ENCODE measurements at places on chromosomes 2 and 18. TPM values are rescaled to one million over a fixed set of nuclear protein-coding genes. Genes with fewer than 3 reads are reported as not detected.

Gene CAPN13
- total RNA-seq = not detected

Gene MERTK
- 0.51 TPM for total RNA-seq

Gene TMEM17
- 0.34 TPM for total RNA-seq

Gene DNAH6
- total RNA-seq = 0.06 TPM

Gene ADD2
- total RNA-seq = 2.8 TPM

Gene MORN2
- 13.9 TPM for total RNA-seq

Gene PARD3B
- total RNA-seq = 0.06 TPM

Gene SLC9A4
- total RNA-seq = 0.06 TPM

Gene GKN2
- not detected for total RNA-seq

Gene GDF7
- not detected for total RNA-seq

Gene MTIF2
- total RNA-seq = 57.5 TPM

Gene EMILIN2
- 25.4 TPM for total RNA-seq

Gene TMEM169
- total RNA-seq = 0.55 TPM

Gene LPIN1
- total RNA-seq = 34.3 TPM

Gene BCL2
- 74.9 TPM for total RNA-seq

Gene IL37
- total RNA-seq = not detected

Gene C2orf80
- not detected for total RNA-seq

Gene RASGRP3
- 2.7 TPM for total RNA-seq

Gene PTMA
- total RNA-seq = 2,489 TPM

Gene RAB27B
- total RNA-seq = 0.42 TPM

Gene AOX1
- total RNA-seq = not detected

Gene ANKRD23
- 3.9 TPM for total RNA-seq

Gene CCDC121
- not detected for total RNA-seq

Gene DTYMK
- total RNA-seq = 130 TPM

Gene IL36B
- total RNA-seq = not detected

Gene B4GALT6
- 3.8 TPM for total RNA-seq

Gene C1QL2
- total RNA-seq = not detected

Gene NOSTRIN
- total RNA-seq = not detected

Gene SH3YL1
- total RNA-seq = 16.4 TPM

Gene VWA3B
- not detected for total RNA-seq

Gene TMEM178A
- not detected for total RNA-seq

Gene ITSN2
- total RNA-seq = 61.6 TPM

Gene FBXO15
- total RNA-seq = 1.4 TPM

Gene EVX2
- total RNA-seq = not detected

Gene KIF3C
- 5.1 TPM for total RNA-seq

Gene HRH4
- not detected for total RNA-seq

Gene DIPK1C
- total RNA-seq = not detected

Gene FOXI3
- not detected for total RNA-seq

Gene CD8B
- total RNA-seq = 251 TPM

Gene UGT1A5
- total RNA-seq = not detected

Gene ABCB11
- not detected for total RNA-seq

Gene ZC3H8
- total RNA-seq = 25.3 TPM

Gene DSEL
- total RNA-seq = 0.19 TPM

Gene FIGN
- total RNA-seq = not detected

Gene ACVR1C
- 0.38 TPM for total RNA-seq

Gene SERPINB2
- not detected for total RNA-seq

Gene ATG4B
- 85.1 TPM for total RNA-seq

Gene MFSD6
- total RNA-seq = 58.7 TPM

Gene RFTN2
- not detected for total RNA-seq

Gene UGT1A3
- not detected for total RNA-seq

Gene OBSL1
- 1.2 TPM for total RNA-seq

Gene FAM237A
- not detected for total RNA-seq
